Fibroblast of skin of left biceps (primary cell): ENCODE measurements at places on chromosomes 1 and 21.

DNA sequence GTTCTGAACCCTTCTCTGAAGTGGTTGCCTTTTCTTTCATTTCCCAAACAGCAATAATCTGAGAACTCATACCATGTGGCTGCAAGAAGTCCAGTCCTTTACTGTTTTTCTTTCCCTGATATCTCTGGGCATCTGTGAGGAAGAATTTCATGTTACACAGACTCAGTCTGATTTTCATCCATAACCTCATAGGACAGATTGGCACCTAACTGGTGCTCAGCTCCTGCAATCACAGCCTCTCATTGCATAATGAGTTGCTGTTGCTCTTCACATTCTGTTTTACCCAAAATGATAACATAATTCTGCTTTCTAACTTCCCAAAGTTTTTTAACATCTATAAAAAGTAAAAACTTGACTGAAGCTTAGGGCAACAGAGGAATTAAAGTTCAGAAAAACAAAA lies 472.2 kb upstream of the PBX1 start:
- DNase-seq = no peak

GRCh38 chr1:53462193-53462592 lies 3.0 kb downstream of the DMRTB1 start:
- no peak for DNase-seq

GRCh38 chr1:188986745-188987417 lies 1490.8 kb downstream of the BRINP3 start:
- no peak for DNase-seq

GRCh38 chr1:107365527-107366240 lies 224.8 kb downstream of the NTNG1 start:
- DNase-seq = no peak

DNA sequence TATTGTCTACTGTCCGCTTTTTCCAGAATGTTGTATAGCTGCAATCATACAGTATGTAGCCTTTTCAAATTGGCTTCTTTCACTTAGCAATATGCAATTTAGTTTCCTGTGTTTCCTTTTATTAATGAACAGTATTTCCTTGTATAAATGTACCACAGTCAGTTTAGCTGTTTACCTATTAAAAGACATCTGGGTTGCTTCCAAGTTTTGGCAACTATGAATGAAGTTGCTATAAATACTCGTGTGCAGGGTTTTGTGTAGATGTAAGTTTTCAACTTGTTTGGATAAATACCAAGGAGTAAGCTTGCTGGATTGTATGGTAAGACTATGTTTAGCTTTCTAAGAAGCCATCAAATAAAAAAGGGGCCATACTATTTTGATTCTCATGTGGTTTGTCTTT lies 24.4 kb upstream of the KCNJ6 start:
- DNase-seq = no peak

DNA sequence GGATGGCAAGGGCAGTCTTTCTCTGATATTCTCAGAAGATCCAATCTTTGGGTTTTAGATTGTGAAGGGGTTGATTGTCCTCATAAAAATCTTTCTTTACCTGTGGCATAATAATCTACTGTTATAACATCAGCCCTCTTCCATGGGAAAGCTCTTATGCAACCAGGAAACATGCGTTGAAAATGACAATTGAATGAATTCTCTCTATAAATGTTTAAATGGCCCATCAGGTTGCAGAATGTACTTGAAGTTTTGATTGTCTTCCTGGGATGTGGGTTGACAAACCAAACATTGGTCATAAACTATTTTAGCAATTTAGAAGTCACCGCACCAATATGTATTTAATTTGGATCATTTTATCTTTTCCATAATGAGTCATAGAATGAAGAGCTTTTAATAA lies 31.7 kb upstream of the ITLN1 start:
- DNase-seq = no peak

- DNase-seq = no peak
Observed at GRCh38 chr1:104987210-104987609, 1237.5 kb downstream of the AMY1C start.

DNA sequence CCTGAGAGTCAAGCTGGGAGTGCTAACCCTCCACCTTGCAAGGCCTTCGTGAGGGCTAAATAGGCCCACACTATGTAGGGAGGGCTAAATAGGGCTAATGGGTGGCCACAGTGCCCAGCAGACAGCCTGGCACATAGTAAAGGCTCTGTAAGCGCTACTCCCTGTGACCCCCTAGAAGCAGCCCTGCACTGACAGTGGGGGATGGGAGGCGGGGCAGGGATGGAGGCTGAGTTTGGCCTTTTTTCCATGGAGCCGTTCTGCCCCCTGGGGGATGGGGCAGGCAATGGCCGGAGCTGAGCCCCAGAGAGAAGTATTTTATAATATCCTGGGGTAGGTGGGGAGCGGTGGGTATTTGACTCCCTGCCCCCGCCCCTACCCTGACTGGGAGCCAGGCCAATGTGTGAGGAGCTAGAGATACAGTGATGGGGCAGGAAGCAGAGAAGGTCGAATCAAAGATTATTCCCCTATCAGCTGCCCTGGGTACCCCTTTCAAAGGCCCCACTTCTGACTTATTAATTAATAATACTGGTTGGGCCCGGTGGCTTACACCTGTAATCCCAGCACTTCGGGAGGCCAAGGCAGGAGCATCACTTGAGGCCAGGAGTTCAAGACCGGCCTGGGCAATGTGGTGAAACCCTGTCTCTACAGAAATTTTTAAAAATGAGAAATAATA lies 42.3 kb downstream of the LACTBL1 start:
- DNase-seq = peak; percentile 6

DNA sequence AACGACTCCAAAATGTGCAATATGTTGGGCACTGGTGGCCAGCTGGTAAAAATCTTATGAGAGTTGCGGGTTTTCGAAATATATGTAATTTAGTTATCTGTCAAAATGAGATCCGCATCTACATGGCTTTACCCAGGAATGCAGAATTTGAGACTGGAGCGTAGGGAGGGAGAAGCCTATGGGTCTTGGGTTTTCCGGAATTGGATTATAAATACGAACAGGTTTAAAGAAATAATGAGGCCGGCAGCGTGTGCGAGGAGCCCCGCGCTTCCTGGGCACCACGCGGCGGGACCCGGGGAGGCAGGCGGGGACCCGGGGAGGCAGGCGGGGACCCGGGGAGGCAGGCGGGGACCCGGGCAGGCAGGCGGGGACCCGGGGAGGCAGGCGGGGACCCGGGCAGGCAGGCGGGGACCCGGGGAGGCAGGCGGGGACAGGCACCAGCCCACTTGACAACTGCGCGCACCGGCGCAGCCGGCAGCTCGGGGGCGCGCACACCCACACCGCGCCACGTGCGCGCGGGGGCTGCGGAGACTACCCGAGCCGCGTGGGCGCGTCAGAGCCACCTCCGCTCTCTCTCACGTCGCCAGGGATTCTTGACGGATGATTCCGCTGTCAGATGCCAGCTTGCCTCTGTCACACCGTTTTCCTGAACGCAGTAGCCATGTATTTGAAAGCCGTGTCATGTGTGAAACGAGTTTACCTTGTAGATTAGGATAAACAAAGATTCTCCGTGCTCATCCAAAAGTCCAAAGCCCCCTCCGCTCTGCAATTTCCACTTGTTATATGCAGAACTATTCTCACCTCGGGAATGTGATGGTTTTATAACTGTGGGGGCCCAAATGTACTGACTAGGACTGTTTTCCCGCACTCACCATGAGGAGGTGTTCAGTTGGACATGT lies 54.3 kb upstream of the HNRNPU start:
- DNase-seq = no peak

- no peak for DNase-seq
Observed at GRCh38 chr1:40096977-40097782, at the start of gene PPT1. Gene PPT1, minus strand, starts transcription at chr1:40097252. Its CDS starts 14 bp downstream, at chr1:40097238.

- no peak for DNase-seq
Observed at GRCh38 chr1:44424747-44425146, 19.7 kb downstream of the RNF220 start.

DNA sequence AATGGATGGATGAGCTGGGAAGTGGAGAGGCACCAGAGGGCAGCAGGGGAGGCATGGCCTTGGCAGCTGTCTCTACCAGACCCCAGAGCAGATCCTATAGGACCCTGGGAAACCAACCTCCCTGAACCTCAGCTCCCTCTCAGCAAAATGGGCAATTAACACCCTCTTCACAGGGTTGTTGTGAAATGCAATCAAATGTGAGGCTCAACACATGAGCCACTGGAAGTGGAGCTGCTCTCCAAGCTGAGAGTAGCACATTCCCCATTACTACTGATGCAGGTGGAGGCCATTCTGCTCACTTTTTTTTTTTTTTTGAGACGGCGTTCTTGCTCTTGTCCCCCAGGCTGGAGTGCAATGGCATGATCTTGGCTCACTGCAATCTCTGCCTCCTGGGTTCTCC lies 6.5 kb upstream of the SYNC start:
- DNase-seq = no peak

DNA sequence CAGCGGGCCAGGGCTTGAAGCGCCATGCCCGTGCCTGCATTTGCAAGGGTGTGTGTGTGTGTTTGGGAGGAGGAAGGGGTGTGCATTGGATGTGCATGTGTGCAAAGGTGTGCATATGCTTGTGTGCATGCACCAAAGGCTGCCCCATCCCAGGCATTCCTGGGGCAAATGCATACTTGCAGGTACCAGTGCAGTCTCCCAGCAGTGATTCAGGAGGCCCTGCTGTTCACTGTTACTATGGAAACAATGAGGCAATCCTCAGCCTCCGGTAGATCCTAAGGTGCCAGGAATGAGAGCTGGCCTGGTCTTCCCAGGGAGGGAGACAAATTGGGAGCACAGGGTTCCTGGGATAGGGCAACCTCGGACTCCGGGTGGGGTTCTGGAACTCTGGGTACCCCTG lies 7.5 kb upstream of the FNDC5 start:
- DNase-seq = no peak

GRCh38 chr21:46448108-46448507 lies 10.6 kb upstream of the DIP2A start:
- no peak for DNase-seq

GRCh38 chr1:26950602-26951001 lies 9.7 kb downstream of the KDF1 start:
- no peak for DNase-seq

DNA sequence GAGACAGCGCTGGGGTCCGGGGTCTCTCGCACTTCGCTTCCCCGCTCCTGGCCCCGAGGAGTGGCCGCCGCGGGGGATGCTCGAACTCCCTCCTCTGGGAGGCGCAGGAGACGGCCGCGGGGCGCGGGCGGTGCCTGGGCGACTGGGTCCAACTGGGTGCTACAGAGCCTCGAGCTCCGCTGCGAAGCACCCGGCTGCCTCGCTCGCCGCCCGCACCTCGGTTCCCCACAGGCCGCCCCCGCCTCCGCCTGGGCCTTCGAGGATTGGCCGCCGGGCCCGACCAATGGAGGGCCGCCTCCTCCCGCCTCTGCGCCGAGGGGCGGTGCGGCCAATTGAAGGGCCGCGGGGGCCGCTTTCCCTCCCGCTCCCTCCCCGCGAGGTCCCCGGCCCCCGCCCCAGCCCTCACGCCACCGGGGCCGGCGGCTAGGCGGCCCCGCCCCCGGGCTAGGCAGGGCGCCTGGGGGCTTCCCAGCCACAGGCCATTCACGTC lies at the start of gene CNN3:
CNN3 (minus strand) TSS at position 196 of the 490 bp plus-strand sequence. CDS start 216 bp downstream, outside the sequence.
- DNase-seq = peak; percentile 77
